ENCODE measurements at places on chromosomes 11 and 22.

DNA sequence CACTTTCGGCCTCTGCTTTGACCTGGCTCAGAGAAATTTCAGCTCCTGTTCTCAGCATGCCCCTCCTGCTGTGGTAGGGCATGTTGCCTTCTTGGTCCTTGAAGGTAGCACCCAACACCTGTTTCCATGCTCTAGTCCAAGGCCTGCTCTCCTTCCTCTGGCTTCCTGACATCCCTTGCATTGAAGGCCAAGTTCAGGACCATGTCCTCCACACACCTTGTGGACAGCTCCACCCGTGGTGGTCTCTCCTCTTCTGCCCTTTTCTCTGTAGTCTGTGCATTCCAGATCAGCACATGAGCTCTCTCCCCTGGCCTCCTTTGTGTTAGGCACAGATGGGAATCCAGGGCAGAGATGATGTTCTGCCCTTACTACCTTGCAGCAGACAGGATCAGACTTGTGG, 225.3 kb downstream of the ADAMTS15 start:
- no peak for DNase-seq

GRCh38 chr11:44421090-44421675, 111.2 kb upstream of the ALX4 start:
- DNase-seq: no peak

DNA sequence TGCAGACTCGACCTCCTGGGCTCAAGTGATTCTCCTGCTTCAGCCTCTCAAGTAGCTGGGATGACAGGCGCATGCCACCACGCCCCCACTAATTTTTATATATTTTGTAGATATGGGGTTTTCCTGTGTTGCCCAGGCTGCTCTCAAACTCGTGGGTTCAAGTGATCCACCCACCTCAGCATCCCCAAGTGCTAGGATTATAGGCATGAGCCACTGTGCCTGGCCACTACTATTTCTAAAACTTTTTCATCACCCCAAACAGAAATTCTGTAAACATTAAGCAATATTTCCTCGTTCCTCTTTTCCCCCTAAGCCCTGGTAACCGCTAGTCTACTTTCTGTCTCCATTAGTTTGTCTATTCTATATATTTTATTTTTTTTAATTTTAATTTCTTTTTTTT, 9.0 kb upstream of the ATG16L2 start:
- no peak for DNase-seq

- DNase-seq: no peak
Measured at GRCh38 chr11:127624306-127624856, 623.8 kb upstream of the KIRREL3 start.

- DNase-seq: no peak
Measured at GRCh38 chr11:36453678-36454077, 56.4 kb downstream of the TRAF6 start.

- no peak for DNase-seq
Measured at GRCh38 chr11:40975076-40975475, 484.4 kb downstream of the LRRC4C start.

DNA sequence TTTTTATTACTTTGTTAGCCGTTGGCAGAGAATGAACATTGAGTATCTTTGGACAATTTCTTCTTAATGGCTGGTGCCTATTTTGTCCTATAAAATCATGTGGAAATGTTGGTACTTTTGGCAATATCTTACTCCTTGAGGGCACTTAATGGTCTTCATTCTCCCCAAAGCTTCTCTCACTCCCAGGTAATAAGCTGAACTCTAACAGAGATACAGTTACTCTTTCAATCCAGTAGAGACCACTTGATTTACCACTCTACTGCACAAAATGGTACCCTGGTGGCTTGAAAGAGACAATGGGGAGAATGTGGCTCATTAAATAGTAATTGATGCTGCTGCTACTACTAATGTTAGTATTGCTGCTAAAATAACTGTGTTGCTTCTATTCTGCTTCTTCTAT, 53.0 kb downstream of the MAML2 start:
- DNase-seq: no peak

Data from stimulated activated CD4-positive, alpha-beta T cell treated with anti-CD3 and anti-CD28 coated beads, Interleukin-4, amount 100 ng/mL, for 24 hours (primary cell).